Naive B cell (primary cell): ENCODE measurements at places on chromosomes 3 and 15.

- no peak for DNase-seq
Measured at GRCh38 chr3:10772271-10773161, 43.5 kb upstream of the SLC6A11 start.

- no peak for DNase-seq
Measured at GRCh38 chr15:86082619-86083380, 3.1 kb downstream of the AGBL1 start.

DNA sequence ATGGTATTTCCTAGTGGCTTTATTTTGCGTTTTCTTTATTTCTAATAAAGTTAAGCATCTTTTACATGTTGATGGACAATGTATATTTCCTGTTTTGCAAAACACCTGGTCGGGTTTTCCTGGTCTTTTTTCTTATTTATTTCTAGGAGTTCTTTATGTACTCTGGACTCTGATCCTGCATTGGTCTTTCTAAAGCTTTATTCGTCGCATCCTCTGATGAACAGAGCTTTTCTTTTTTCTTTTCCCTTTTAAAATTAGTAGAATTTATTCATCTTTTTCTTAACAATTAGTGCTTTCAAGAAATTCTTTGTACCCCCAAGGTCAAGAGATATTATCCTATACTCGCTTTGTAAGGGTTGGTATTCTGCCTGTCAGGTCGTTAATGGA is 32.2 kb downstream of the ZDHHC19 start:
- no peak for DNase-seq

- DNase-seq = no peak
Measured at GRCh38 chr3:188049606-188050530, 104.1 kb upstream of the LPP start.

DNA sequence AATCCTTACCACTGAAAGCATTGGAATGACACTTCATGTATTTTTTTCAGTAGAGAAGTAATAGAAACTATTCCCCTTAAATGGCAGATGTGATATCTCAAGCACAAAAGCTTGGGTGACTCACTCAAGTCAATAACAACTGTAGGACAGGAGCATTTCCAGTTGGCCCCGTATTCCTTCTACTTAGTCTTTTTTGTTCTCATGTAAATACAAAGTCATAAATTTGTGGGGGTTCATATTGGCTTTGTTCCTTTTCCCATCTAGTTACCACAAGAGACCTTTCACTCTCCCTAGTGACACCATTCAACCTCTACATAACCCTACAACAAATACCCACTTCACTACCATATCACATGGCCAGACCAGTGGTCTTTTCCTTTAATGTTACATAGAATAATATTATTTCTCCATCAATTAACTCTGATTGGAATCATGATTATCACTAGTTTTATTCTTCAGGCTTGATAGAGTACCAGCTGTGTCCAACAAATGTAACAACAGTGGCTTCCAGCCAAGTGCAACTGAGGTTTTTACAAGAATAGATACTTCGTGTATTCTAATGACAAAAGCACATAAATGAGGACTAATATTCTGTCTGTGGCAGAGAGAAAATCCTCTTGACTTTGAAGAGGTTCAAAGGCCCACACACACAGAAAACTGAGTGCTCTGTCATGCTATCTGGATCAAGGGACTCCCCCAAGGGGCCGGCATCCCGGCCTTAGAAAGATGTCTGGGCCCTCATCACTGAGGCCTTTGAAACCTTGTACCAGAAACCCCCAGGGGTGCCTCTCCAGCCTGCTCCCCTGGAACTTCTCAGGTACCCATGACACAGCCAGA is 94.0 kb upstream of the THBS1 start:
- DNase-seq = no peak
